Activated naive CD4-positive, alpha-beta T cell treated with Interleukin-2 at 50 U/mL for 16 hours (primary cell): ENCODE measurements at places on chromosomes 2 and 18.

DNA sequence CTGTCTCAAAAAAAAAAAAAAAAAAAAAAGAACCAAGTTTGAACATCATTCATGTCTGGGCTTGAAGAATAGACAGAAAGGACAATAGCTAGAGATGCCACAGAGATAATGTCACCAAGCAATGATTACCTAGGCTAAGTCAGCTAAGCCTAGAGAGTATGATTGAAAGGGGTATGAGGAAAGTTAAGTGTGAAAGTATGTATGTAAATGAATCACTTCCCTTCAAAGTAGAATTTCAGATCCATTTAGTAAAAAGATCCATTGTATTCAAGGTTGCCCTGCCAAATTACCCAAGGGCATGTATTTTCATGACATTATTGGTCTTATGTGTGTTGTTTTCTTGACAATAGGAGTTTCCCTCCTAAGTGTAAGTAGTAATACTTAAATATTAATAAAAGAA lies 34.1 kb upstream of the SLC39A10 start:
- DNase-seq: no peak

- no peak for DNase-seq
These were observed 8.6 kb upstream of the CDCA7 start for GRCh38 chr2:173346035-173346434.

GRCh38 chr2:55804535-55804934 lies 110.9 kb upstream of the PNPT1 start:
- DNase-seq: no peak

GRCh38 chr2:12619975-12620374 lies 96.8 kb upstream of the TRIB2 start:
- DNase-seq: no peak

- DNase-seq: no peak
These were observed 243.4 kb downstream of the SLC8A1 start for GRCh38 chr2:40208463-40208862.

- no peak for DNase-seq
These were observed 62.0 kb upstream of the ATL2 start for GRCh38 chr2:38438883-38439612.

DNA sequence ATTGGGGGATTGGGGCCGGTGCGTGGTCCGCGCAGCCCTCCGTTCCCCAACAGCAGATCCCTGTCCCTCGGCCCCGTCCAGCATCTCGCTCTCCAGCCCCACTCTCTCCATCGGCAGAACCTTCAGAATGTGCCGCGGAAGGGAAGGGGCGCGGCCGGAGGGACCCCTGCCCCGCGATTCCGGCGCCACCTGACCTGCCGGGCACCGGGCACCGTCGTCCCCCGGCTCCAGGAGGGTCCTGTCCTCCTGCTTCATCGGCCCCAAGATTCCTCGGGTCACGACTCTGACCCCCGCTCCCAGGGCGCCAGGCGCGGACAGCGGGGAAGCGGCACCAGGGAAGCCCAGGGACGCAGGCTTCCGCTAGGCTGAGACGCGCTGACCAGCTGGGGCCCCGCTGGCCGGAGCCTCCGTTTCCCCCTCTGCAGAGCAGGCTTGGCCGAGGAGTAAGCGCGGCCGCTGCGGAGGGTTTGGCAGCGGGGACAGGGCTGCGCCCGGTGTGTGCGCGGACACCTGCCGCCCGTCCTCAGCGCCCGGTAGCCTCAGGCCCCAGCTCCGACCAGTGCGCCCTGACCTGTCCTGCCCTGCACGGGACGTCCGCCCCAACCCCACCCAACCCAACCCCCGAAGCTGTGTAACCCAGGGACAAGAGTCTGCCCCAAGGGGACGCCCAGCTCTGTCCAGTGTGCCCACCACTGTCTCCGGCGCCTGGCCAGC lies 16.8 kb upstream of the BOK start:
- no peak for DNase-seq

- no peak for DNase-seq
These were observed 269.7 kb upstream of the ZNF521 start for GRCh38 chr18:25621682-25622081.

DNA sequence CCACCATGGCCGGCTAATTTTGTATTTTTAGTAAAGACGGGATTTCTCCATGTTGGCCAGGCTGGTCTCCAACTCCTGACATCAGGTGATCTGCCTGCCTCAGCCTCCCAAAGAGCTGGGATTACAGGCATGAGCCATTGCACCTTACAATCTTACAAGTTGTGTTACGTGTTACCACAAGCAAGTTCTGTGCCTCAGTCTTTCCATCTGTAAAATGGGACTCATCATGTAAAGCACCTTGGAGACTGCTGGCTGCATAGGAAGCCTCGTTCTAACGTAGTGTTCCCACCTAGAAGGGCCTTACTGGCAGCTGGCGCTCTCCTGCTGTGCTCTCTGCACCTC lies 10.0 kb downstream of the DNAJB2 start:
- no peak for DNase-seq

DNA sequence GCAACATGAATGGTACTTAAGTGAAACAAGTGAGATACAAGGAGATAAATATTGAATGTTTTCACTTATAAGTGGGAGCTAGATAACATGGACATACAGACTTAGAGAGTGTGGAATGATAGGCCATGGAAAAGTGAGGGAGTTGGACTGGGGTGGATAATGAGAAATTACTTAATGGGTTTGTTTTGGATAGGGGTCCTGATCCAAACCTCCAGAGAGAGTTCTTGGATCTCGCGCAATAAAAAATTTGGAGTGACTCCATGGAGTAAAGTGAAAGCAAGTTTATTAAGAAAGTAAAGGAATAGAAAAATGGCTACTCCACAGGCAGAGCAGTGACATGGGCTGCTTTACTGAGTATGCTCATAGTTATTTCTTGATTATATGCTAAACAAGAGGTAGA lies 508.9 kb downstream of the CNTNAP5 start:
- no peak for DNase-seq

GRCh38 chr2:24543252-24543651 lies 52.2 kb downstream of the NCOA1 start:
- no peak for DNase-seq

DNA sequence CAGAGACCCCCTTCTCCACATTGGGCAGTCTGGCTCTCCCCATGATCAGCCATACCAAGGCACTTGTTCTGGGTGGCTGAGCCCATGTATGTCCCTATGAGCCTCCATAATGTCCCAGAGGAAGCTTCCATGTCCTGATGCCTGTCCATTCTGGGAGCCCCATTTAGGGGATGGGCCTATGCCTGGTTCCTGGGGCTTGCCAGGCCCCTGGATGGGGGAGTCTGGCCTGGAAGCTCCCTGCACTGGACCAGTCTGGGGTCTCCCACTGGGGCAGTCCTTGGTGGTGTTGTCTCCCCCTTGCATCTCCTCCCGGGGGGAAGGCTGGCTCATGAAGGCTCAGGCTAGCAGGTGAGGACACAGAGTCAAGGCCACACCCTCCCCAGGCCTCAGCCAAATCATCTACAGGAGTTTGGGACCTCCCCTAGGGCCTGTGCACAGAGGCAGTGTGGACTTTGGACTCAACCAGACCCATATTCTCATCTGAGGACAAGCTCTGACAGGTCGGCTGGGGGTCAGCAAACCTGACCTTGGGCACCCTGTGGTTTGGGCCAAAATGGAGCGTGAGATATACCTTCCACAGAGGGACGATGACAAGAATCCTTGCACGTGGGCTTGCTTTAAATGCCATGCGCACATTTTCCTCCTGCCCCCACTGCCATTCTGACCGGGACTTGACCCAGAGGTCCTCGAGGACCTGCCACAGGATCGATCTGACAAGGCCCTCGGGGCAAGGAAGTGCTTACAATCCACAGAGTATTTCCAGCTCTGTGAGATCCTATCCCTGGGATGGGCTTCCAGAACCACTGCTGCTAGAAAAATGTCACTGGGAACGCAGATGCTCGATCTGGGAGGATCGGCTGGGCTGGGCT lies 38.8 kb downstream of the INHBB start:
- DNase-seq: no peak

- DNase-seq: no peak
These were observed 38.2 kb downstream of the ZNF516 start for GRCh38 chr18:76456823-76457222.

DNA sequence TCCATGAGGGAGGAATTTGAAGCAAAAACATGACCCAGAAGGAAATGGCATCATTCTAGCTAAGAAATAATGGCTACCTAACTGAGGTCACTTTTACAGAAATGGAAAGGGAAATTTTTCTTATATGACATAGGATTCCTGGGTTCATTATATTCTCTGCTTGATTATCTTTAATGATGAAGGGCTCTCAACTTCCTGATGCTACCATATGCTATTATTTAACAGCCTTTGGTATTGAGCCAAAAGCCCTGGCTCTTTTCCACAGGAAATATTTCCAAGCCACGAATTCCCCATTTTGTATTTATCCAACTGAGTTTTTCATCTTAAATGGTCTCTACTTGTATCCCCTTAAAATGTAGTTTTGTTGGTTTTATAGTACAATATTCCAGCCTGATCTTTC lies 63.2 kb upstream of the NPAS2 start:
- no peak for DNase-seq

DNA sequence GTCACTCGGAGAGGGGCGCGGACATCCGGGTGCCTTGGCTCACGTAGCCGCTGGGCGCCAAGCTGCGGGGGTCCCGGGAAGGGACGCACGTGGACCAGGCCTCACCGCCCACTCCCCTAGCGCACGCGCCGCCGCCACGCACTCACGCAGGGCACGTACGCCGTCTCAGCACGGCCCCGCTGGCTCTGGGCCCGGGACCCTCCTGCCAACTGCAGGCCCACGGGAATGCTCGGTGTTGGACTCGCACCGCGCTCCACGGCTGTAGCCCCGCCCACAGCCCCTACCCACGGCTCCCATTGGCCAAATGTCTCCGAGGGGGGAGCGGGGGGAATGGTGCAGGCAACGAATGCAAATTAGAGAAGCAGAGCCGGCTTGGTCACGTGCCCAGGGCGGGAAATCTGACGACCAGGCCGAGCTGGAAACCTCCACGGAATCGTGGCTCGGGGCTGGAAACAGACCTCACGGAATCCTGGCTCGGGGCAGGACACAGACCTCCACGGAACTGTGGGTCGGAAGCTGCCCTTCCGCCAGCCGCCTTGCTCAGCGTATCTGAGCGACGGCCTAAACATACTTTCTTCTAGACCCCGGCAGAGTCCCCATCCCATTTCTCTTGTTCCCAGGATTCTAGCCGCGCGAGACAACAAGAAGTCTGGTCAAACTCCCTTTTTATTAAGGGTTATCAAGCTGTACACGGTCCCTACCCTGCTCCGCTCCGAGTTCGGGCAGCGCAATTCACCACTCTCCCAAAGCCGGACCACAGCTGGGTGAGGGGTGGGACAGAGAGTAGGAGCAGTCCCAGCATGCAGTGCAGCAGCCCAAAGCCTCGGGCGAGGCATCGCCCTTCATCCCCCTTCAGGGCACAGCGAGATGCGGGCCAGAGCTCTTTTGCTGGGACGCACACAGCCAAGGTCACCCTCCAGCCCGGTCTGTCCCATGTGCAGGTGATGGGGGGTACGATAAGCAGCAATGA lies at the start of gene ABCB6:
Gene ABCB6 (minus strand): TSS at position 227 of the 970 bp plus-strand sequence. CDS start 285 bp downstream, outside the sequence.
- DNase-seq: peak; percentile 88

DNA sequence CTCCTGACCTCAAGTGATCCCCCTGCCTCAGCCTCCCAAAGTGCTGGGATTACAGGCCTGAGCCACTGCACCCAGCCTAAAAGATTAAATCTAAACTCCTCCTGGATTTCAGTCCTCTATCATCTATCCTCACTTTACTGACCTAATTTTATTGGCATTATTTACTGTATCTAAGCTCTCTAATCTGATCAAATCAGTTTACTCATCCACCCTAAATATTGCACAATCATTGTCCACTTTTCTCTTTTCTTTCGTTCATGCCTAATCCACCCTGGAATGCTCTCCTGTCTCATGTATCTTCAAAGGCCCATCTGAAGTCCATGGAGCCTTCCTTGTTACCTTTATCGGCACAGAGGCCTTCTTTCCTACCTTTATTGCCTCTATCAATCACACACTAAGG lies 31.6 kb upstream of the GPR155 start:
- DNase-seq: no peak

DNA sequence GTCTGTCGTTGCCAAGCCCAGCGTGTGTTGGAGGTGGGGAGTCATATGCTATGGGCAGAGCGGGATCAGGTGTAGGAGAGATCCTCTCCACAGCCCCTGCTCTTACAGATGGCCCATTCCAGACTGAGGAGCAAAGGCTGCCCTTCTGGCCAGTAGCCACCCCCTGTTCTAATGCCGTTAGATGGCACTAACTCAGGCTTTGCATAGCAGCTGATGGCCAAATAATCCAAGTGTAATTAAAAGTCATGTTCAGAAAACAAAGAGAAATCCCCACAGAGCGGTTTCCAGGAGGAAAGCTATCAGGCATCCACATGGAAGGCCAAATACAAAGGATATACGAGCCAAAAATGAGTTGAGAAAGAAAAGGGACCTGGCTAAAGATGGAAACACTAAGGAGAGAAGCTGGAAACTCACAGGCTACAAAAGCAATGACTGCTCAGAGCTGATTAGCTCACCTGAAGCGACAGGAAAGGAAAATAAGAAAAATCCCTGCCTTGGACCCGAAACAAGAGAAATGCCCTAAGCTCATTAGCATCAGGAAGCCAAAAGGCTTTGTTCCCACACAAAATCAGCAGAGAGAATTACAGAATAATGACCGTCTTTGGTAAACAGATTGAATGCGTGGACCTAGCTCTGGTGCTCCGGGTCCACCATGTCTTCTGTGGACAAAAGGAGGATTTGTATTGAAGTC lies 1002.4 kb upstream of the KLHL29 start:
- DNase-seq: no peak

DNA sequence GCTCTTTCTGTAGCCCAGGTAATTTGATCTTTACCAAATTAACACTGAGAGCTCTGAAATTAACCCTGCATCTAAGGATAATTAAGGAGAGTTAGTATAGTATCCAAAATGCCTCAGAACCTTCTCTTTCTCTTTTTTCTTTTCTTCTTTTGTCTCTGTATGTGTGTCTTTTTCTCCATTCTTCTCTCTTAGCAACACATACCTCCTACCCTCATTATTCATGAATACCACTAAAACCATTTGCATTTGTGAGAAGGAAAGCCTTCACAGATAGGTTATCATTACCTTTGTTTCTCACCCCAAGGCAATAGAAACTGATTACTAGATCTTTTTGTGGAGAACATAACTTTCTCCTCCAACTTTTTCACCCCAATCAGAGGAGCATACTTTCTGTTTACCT lies 376.5 kb upstream of the NXPH2 start:
- DNase-seq: no peak

DNA sequence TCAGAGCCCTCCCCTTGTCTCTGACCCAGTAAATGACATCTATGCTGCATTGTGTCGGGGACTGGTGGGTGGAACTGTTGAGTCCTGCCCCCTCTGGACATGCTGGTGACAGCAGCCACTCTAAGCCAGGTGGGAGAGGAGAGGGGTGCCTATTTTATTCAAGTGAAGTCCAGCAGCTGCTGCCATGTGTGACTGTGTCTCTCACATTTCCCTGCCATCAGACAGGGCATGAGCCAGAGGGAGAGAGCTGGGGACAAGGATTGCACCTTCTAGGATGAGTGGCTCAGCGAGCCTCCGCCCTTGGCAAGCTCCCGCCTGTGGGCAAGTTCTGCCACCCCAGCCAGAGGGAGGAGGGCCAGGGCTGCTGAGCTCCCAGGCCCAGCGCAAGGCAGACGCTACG lies 13.7 kb downstream of the NGEF start:
- DNase-seq: no peak

GRCh38 chr2:29016504-29016903 lies 35.4 kb downstream of the TOGARAM2 start:
- no peak for DNase-seq
